Stimulated activated CD8-positive, alpha-beta memory T cell treated with anti-CD3 and anti-CD28 coated beads, Interleukin-7, amount 100 ng/mL, for 1 hour (primary cell): ENCODE measurements at places on chromosomes 5 and 9.

DNA sequence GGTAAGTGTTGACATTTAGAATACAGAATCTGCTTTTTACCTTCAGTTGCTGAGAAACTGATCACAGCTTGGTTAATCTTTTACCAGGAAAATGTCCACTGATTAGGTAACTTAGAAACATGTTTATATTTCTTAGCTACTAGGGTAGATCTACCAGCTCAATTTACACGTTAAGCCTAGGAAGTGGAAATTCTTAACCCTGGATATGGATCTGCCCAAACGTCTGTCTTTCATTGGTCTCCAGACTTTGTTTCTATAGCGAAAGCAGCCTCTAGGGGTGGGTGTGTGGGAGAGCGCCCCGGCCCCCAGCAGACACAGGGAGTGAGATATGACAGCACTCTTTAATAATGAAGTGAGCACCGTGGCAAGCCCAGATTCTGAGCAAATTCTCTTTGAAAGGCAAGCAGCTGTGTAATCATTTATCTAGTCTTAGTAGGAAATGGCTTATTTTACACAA is 141.6 kb upstream of the ZNF608 start:
- DNase-seq = no peak

DNA sequence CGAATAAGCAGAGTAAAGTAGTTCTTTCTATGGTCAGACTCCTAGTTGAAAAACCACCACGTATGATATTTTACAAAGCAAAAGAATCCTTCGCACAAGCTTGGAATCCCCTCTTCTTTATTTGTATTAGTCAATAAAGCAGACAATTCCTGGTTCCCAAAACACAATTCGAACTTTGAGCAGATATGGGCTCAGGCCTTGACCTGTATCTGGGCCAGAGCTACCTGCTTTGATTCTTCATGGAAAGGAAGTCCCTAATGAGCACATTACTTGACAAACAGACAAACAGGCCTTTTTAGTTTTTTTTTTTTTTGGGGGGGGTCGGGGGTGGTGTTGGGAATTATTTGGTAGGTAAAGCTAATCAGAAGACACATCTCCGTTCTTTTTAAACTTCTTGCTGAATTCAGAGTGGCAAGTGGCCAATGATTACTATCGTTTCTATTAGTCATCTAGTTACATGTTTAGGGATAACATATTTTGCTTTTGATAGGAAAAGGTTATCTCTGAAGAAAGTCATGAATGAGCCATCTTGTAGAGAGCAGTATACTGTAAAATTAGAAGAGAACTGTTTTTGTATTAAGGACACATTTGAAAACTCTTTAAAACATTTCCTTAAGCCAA is 116.6 kb upstream of the HMHB1 start:
- DNase-seq = no peak

DNA sequence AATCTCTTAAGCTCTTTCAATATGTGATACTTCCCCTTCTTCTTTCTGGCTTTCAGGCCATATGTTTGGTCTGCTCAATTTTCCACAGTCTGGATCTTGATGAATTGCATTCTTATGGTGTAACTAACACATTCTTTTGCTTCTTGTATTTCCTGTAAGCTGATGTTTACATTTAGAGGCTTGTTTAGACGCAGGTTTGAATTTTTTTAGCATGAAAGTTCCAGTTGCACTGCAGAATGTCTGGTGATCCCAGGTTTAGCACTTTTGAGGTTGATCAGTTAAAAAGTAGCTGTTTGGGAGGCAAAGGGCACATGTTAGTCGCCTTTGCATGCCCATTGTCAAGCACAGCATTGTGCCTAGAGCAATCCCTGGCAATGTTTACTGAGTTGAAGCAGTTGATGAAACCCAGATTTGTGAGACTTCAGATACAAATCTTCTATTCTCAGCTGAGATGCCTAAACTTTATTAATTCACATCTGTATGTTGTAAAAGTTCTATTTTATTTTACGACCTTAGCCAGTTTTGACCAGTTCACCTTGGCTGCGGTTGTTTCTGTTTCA is 59.6 kb upstream of the SPATA31C2 start:
- DNase-seq = no peak

- DNase-seq = no peak
These were observed 38.8 kb upstream of the ANKRD33B start for GRCh38 chr5:10525124-10525495.

- no peak for DNase-seq
These were observed 26.7 kb downstream of the EXD3 start for GRCh38 chr9:137396227-137396626.

DNA sequence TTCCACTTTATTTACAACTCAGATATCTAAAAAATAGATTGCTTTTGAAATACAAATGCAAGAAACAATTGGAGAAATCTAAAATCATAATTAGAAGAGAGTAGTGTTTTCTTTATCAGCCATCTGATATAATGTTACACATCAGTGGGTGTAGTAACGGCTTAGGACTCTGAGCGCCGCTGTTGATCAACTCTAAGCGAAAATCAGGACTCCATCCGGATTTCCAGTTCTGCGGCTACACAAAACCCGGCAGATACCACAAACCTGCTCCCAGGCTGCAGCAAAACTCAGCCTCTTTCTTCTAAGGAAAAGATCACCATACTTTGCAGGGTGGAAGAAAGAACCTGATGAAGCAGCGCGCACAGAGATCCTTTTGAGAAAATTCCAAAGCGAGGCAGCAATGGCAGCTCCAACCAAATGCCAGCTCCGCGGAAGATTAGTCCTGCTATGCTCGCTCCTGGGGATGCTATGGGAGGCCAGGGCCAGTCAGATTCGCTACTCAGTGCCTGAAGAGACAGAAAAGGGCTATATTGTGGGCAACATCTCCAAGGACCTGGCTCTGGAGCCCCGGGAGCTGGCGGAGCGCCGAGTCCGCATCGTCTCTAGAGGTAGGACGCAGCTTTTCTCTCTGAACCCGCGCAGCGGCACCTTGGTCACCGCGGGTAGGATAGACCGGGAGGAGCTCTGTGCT is at the start of gene PCDHGA9:
PCDHGA9 (plus strand) TSS at position 226 of the 691 bp plus-strand sequence; CDS start at position 401, 175 bp downstream.
- DNase-seq = no peak

- DNase-seq = no peak
These were observed 40.7 kb upstream of the PPP3R2 start for GRCh38 chr9:101635473-101635872.

- DNase-seq = no peak
These were observed 49.6 kb downstream of the STRBP start for GRCh38 chr9:123218831-123219230.

DNA sequence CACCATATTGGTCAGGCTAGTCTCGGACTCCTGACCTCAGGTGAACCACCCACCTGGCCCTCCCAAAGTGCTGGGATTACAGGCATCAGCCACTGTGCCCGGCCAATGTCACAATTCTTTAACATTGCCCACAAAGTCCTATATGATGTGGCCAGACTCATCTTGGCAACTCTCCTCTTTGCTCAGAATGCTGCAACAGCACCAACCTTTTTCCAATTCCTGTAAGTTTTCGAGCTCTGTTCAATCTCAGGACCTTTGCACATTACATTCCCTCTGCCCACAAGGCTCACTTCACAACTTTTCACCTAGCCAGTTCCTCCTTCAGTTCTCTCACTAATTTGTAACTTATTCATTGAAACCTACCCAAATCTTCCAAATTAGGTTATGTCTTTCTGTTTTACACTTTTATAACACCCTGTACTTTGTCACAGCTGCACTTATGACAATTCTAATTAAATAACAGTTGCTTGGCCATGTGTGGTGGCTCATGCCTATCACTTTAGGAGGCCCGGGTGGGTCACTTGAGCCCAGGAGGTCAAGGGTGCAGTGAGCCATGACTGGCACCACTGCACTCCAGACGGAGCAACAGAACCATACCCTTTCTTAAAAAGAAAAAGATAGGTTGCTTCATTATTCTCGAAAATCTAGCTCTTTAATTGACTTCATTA is 30.9 kb upstream of the GLDC start:
- no peak for DNase-seq

DNA sequence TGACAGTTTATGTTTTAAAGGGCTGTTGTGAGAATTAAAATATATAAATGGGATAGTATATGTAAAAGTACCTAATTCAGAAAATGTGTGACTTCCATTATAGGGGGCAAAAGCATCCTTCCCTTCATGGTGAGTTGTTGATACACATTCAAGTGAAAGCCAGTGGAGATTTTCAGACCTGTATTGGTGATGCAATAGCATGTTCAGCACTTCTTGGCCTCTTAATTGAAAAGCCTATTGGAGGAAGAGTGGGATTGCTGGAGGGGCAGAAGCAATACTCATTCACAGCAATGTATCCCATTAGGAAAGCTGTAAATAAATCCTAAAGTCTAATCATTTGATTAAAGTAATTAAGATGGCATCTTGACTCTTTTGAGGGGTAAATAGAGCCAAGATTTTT is 17.4 kb downstream of the TRIM32 start:
- DNase-seq = no peak

- no peak for DNase-seq
These were observed 74.3 kb downstream of the LRSAM1 start for GRCh38 chr9:127525401-127526188.

- DNase-seq = no peak
These were observed 36.2 kb upstream of the TENT2 start for GRCh38 chr5:79575996-79576395.
